Lower lobe of right lung (tissue), 2 donors: ENCODE measurements at places on chromosomes 2 and 18.

DNA sequence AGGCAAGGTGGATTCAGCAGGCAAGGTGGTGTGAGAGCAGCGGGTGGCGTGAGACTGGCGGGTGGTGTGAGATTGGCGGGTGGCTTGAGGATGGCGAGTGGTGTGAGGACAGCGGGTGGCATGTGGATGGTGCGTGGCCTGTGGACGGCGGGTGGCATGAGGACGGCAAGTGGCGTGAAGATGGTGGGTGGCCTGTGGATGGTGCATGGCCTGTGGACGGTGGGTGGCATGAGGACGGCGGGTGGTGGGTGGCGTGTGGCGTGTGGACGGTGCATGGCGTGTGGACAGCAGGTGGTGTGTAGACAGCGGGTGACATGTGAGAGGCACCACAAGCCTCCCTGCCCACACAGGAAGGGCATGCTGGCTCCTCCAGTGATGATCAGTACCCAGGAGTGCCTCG lies 186.9 kb upstream of the SALL3 start:
- no peak for DNase-seq

DNA sequence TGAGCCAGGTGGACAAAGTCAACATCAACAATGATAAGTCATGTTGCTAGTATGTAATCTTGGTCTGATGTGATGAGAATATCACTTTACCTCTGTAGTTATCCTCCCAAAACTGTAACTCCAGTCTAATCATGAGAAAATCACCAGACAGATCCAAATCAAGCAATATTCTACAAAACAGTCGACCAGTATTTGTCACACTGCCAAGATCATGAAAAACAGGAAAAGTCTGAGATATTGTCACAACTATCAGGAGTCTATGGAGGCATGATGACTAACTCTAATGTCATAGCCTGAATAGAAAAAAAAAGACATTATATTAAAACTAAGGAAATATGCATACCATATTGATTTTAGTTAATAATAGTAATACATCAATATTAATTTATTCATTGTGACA lies 1883.3 kb upstream of the CELF4 start:
- no peak for DNase-seq

GRCh38 chr18:23085066-23085465 lies 50.2 kb upstream of the CABLES1 start:
- no peak for DNase-seq

DNA sequence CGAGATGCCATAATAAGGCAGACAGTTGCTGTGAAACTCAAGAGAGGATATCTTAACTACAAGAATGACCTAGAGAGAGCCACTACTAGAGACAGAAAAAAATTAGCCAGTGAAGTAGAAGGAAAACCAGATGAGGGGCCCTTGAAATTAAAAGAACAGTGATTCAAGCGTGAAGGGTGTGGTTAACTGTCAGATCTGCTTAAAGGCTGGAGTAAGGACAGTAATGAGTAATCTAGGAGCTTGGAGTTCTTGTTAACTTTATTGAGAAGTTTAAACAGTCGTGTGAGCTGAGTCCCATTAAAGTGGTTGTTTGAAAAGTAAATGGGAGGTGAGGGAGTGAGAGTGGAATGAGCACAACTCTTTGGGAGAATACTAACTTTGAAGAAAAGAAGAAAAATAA lies 21.3 kb downstream of the PIGN start:
- no peak for DNase-seq

- DNase-seq, result no peak
Measured at GRCh38 chr2:118589721-118590120, 257.7 kb downstream of the EN1 start.

- DNase-seq, result no peak
Measured at GRCh38 chr2:36354811-36355150, 797 bp upstream of the CRIM1 start.

DNA sequence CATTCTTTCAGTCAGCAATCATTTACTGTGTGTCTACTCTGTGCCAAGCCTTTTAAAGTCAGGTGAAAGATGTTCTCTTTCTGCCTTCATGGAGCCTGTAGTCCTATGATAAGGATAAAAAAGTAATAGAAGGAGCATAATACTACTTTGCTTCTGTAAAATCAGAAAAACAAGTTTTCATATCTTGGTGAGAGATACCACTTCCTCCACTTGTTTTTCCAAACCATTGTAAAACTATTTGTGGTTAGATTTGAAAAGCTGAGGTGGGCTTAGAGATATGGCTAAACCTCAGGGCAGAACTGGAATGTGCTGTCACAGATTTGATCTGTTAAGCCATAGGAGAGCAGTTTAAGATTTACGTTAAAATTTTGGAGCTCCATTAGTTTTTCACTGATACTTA lies 104.7 kb upstream of the FAM117B start:
- no peak for DNase-seq

DNA sequence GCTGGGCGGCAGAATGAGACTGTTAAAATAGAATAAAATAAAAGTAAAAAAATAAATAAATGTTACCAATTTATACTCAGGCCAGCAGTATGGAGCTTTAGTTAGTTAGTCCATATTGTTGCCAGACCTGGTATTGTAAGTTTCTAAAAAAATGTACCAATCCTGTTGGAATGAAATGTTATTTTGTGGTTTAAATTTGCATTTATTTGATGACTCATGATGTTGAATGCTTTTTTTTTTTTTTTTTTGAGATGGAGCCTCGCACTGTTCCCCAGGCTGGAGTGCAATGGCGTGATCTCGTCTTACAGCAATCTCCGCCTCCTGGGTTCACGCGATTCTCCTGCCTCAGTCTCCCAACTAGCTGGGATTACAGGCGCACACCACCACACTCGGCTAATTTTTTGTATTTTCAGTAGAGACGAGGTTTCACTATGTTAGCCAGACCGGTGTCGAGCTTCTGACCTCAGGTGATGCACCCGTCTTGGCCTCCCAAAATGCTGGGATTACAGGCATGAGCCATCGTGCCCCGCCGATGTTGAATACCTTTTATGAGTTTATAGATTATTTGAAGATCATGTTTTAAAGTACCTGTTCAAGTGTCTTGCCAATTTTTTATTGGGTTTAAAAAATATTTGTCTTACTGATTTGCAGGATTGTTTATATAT lies 5.7 kb upstream of the PTPRN start:
- DNase-seq, result no peak

- no peak for DNase-seq
Measured at GRCh38 chr2:2599441-2599840, 268.4 kb upstream of the MYT1L start.

- no peak for DNase-seq
Measured at GRCh38 chr2:205807229-205807628, 124.9 kb downstream of the NRP2 start.

- peak; percentile 86 for DNase-seq
Measured at GRCh38 chr18:12287684-12288402, 20.2 kb upstream of the TUBB6 start.

DNA sequence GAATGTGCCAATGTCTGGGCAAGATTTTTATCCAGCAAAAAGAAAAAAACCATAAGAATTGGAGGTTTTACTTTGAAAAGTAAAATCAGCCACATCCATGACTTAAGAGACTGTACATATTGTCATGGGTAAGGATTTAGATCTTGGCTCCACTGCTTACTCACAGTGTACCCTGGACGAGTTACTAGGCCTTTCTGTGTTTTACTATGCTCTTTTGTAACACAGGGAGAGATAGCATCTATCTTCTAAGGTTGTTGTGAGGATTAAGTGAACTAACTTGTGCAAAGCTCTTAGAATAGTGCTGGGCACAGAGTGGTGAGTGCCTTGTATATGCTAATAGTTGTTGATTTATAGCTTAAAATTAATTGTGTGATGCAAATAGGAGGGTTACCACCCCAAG lies 255.9 kb downstream of the NEDD4L start:
- no peak for DNase-seq

- DNase-seq, result no peak
Measured at GRCh38 chr2:206837775-206838174, 72.4 kb downstream of the FASTKD2 start.

- no peak for DNase-seq
Measured at GRCh38 chr2:60045456-60045855, 508.0 kb downstream of the BCL11A start.

GRCh38 chr18:26268454-26268853 lies 42.2 kb downstream of the TAF4B start:
- DNase-seq, result no peak

DNA sequence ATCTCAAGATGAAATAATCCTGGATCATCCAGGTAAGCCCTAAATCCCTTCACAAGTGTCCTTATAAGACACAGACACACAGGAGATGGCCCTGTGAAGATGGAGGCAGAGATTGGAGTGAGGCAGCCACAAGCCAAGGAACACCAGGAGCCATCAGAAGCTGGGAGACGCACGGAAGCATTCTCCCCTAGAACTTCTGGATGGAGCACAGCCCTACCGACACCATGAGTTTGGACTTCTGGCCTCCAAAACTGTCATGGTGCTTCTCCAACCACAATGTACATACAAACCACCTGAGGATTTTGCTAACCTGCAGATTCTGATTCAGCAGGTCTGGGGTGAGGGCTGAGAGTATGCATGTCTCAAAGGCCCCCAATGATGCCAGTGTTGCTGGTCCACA lies 42.5 kb downstream of the ADD2 start:
- no peak for DNase-seq

DNA sequence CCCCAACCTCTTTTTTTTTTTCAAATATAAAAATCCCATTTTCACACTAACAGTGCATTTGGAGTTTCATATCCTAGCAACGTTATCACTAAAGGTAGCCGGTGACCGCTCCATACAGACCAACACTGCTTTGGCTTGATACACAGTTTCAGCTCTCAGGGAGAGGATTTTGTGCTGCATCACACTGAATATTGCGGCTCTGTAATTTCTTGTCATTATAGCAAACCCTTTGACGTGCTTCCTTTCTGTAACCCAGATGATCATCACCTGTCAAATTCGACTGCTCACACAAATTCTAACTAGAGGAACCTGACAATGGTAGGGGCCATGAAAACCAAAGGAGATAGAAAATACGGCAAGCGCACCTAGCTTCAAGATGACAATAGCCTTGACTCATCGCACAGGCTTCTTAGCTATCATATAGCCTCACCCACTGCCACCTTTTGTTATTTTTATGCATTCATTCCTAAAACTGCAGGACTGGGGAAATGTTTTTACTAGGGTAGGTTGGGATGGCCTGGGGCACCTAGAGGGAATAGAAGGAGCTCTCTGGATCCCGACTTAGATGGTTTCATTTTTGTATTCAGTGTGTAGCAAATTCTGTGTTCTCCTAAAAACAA lies 582.9 kb upstream of the PIK3C3 start:
- no peak for DNase-seq

DNA sequence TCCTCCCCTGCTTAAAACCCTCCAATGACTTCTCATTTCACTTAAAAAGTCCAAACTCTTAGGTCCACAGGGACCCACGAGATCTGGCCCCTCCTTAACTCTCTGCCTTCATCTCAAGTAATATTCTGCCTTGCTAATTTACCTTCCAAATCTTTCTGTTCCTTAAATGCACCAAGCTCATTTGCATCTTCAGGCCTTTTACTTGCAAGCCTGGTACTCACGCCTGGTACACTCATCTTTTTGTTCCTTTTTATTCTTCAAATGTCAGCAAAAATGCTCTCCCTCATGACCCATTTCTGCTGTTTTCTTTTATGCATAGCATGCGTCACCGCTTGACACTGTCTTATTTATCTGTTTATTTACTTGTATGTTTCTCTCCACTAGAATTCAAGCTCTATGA lies 2.7 kb upstream of the WIPF1 start:
- DNase-seq, result no peak

- no peak for DNase-seq
Measured at GRCh38 chr2:196520605-196521004, 118.9 kb upstream of the CCDC150 start.

GRCh38 chr2:108586116-108586515 lies 51.8 kb downstream of the LIMS1 start:
- DNase-seq, result no peak
